ENCODE measurements at places on chromosomes 1 and 21.

GRCh38 chr21:44783020-44783696 lies 18.5 kb downstream of the UBE2G2 start:
- DNase-seq = no peak

DNA sequence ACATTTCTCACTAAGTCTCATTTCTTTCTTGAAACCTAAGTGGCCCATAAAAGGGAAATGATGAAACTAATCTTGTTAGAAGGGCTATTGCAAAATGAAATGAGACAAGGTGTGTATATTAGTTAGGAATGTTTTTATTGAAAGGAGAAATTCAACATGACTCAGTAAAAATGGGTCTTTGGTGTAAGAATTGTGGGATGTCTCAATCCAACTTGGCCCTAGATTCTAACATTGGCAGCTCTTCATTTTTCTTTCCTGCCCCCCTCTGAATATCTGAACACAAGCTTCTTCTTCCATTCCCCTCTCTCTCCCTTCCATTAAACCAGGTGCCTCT lies 26.8 kb upstream of the TARBP1 start:
- DNase-seq = peak; percentile 36

DNA sequence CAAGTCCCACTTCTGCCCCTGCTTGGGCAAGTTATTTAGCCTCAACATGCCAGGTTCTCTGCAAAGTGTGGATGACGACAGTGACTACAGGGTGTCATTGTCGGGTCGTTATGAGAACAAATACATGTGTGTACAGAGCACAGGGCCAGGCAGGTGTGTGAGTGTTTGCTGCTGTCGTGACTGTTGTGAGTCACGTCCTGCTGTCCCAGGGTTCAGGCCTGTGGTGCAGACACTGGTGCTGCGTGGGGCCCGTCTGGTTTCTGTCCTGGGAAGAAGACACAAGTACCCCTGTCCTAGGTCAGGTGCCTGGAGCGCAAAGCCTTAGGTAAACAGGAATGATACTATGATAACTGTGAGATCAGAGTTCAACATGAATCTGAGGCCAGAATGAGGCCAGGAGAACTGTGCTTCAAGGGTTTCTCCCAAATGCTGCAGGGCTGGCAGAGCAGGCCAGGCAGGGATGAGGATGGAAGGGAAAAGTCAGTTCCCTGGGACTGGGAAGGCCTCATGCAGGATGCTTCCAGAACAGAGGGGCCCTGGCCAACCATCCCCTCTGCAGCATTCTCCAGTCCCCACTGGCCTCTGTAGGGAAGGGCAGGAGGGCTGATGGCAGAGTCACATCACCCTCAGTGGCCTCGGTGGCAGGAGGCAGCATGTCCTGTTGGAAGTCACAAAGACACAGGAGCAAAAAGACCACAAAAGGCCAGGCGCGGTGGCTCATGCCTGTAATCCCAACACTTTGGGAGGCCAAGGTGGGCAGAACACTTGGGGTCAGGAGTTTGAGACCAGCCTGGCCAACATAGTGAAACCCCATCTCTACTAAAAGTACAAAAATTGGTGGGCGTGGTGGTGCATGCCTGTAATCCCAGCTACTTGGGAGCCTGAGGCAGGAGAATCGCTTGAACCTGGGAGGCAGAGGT lies 15.7 kb downstream of the GPR157 start:
- no peak for DNase-seq

DNA sequence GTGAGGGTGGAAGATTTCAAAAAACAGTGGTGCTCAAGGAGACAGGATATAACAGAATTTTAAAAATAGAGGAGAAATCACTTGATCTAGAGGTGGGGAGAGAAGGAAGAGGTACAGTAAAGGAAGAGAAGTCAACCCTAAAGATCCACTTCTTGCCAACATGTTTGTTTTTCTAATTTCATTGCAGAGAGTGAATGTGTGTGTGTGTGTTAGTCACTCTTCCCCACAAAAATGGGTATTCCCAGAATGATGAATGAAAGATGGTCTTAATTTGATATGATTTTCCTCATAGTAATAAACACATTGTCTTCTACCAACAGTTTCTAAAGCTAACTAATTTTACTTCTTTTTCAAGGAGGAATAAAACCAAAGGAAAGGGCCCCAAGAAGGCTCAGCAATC lies 74.2 kb upstream of the NGF start:
- DNase-seq = no peak

DNA sequence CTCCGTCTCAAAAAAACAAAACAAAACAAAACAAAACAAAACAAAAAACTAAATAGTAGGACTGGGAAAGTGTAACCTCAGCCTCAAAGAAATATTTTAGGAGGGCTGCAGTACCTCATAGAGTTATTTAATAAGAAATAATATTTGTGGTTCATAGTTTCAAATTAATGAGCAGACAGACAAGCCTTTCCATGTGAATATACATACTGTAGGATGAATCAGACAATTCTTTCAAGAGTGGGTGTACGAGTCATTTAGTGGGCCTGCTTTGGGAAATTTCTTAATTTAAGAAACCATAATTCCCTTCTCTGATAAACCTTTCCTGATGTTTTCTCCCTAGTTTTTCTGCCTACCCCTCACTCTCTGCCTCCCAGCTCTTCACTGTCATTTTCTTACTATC lies 52.5 kb downstream of the CDC14A start:
- peak; percentile 8 for DNase-seq

DNA sequence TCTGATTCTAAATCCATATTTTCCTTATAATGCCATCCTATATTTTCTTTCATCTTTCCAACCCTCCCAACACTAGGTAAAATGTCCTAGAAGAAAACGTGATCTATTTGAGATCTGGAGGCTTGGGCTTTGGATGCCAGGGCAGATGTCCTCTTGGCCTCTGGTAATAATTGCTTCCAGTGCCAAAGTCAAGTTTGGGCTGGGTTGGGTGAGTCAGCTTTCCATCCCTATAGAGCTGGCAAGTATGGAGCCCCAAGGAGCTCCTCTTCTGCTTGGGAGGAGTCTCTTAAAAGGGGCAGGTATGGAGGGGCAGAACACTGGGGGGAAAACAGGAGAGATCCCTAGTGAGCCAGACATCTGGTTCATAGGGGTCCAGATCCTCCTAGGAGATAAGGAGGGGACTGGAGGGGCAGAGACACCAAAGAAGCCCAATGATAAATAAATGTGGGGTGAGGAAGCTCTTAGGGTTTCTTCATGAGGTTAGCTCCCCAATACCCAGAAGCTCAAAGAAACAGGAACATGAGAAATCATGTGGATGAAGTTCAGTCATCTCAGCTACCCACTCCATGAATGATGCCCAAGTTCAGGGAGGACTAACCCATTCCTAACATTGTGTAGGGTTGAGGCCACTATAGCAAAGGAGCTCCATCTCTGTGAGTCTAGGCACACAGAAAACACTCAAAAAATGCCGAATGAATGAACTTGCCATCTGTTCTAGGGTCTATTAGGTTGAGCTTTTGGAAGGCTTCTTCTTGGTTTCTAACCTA lies 3.5 kb downstream of the C1orf116 start:
- DNase-seq = no peak

DNA sequence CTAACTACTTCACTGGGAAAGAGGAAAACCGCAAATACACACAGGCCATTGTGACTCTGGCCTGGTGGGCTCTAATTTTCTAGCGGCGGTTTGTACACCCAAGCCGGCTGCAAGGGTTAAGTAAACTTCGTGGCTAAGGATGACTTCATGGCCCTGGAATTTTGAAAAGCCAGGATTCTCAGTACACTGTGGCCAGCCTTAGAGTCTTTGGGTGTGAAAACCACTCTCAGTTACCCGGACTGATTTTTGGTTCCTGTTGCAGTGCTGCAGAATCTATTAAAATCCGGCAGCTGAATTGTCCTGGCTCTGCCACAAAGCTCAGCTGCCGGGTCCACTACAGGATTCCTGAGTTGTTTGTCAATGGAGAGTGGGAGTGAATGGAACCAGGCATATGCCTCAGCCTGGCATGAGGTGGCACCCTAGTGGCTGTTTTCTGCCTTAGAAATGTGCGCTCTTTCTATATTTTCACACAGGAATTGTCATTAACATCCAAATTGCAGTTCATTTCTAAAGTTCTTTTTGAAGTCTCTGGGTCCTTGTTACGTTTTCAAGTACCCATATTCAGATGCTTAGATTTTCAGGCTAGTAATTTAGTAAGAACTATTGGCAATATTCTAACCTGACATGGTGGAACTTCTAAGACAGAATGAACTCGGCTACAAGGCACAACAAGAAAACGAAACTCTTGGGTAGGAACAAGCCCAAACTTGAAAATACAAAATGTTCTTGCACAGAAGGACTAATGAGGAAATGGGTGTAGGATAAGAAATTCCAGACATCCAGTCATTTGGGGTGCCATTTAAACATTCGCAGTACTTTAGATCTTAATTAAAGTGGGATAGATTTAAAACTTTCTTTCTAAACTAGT lies 255.9 kb downstream of the NFIA start:
- peak; percentile 84 for DNase-seq

DNA sequence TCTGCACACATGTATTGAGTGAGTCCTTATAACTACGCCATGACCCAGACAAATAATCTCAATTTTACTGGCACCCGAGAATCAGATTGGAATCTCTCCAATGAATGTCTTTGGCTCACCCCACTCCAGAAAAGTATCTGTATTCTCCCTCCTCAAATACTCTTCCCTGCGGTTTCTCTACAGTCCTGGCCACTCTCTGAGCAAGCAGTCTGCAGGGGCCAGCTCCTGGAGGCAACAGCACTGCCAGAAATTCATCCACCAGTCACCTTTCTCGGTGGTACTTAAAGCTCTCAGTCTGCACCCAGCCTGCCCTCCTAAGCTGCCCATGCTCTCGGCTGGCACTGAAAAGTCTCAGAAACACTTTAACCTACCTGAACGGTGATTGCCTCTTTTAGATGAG lies 16.1 kb upstream of the LYST start:
- DNase-seq = no peak

DNA sequence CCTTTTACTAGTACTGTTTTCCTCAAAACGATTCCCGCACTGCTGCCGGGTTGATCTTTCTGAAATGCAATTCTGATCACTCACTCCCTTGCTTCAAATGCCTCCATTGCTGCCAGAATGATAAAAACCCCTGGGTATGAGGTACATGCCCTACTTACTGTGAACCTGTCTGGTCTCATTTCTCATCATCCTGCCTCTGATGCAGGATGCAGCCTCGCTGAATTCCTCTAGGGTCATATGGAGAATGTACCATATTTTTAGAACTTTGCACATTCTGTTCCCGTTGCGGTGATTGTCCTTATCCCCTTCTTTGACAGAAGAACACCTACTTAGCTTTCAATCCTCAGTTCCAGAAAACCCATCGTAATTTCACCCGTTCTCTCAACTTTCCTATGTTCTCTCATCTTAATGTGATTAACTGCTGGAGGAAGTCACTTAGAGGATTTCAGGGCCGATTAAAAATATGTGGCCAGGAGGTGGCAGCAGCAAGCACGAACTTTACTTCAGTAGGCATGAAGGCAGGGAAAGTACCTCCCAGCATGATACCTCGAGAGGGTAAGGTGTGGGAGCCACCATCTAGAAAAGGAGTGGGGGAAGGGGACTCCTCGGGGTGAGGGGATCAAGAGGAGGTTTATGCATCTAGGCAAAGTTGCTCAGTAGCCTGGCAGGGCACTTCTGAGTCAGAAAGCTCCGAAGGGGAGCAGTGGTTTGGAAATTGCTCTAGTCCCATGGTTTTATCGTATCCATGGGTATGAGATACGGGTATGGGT lies 361.5 kb upstream of the ZP4 start:
- DNase-seq = peak; percentile 41

GRCh38 chr1:73784026-73784425 lies 413.9 kb downstream of the LRRIQ3 start:
- DNase-seq = no peak

- no peak for DNase-seq
Measured at GRCh38 chr1:182795563-182796228, 6.1 kb downstream of the NPL start.

DNA sequence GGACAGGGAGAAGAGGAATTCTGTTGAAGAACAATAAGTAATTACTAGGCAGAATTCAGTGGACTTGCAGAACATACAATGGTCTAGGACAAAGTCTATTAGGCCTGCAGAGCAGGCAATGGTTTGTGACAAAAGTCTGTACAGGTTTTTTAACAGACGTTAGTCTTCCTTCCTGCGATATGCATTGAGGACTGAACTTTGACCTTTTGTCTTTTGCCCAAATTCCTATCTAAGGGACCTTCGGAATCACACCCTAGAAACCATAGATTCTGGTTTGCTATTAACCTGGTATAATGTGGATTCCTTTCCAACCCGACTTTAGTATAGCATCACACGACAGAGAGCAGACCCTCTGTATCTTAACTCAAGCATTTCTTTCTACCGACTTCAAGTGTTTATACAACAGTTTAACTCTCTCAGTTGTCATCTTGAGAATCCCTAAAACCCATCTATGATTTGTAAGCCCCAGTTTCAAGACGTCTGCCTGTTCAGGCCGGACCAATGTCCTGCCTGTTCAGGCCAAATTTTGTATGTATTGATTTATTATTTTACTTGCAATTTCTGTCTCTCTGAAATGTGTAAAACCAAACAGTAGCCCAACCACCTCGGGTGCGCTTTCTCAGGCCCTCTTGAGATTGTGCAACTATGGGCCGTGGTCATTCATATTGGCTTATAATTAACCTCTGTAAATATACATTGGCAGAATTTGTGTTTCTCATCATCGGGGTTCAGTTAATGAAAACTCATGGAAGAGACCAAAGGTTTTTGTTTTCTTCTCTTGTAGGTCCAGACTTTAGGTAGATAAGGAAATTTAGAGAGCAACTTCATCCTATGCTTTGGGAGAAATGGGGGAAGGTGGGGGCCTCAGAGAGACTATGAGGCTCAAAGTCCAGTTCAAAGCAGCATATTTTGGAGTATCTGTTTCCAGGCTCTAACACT lies 76.9 kb upstream of the TNFSF18 start:
- no peak for DNase-seq

- peak; percentile 86 for DNase-seq
Measured at GRCh38 chr1:172969611-172970010, 81.1 kb downstream of the TNFSF18 start.

DNA sequence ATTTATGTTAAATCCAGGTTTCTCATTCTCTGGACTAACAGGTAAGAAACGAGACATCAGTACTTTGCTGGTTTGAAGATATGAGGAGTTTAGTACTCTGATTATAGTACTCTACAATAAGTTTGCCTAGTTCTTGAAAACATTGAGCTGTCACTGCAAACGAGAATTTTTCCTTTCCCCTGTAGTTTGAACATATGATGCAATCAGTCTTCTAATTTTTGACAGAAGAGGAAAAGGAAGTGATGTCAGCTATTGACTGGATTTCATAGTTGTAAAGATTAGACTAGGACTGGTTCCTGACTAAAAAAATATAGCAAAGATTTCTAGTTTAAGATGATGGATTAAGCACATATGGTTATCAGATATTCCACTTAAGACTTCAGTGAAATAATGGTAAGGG lies 461.9 kb downstream of the LRRIQ3 start:
- no peak for DNase-seq

DNA sequence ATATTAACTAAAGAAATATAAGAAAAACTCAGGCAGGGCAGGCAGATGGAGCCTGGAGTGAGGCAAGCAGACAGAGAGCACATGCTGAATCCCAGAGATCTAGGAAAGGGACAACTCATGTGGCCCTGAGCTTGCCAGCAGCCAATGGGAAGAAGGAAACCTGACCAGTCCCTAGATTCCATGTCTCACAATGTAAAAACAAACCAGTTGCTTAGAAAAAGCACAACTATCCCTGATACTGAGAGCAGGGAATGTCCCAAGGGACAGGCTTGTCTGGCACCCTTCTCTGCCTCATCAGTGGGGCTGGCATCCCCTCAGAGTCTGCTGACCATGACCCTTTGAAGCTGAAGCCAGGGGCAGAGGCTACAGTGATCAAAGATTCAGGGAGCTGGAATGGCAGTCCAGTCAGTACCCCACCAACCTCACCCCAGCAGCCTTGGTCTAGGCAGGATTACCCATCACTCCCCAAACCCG lies 27.8 kb downstream of the HSPG2 start:
- DNase-seq = no peak

- peak; percentile 28 for DNase-seq
Measured at GRCh38 chr1:107141491-107142126, 770 bp downstream of the NTNG1 start.

Measured in NCI-H226 (cell line).